ENCODE measurements at places on chromosomes 11 and 22.

DNA sequence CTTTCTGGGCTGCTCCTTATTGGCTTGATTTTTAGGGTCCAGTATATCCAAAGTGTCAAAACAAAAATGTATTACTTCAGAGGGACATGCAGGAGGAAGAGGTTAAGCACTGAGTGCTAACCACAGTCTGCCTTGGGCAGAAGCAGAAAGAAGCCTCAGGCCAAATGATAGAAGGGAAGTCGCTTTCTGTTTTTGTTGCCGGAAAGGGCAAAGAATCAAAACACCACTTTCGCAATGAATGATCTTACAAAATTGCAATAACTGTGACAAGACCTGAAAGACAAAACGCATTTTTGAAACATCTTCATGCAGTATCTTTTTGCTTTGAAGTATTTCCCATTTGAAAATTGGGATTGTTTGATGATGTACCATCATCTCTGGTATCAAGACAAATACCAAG lies 70.1 kb upstream of the PICALM start:
- no peak for DNase-seq

GRCh38 chr11:118012083-118012669 lies 26.0 kb downstream of the IL10RA start:
- DNase-seq: no peak

DNA sequence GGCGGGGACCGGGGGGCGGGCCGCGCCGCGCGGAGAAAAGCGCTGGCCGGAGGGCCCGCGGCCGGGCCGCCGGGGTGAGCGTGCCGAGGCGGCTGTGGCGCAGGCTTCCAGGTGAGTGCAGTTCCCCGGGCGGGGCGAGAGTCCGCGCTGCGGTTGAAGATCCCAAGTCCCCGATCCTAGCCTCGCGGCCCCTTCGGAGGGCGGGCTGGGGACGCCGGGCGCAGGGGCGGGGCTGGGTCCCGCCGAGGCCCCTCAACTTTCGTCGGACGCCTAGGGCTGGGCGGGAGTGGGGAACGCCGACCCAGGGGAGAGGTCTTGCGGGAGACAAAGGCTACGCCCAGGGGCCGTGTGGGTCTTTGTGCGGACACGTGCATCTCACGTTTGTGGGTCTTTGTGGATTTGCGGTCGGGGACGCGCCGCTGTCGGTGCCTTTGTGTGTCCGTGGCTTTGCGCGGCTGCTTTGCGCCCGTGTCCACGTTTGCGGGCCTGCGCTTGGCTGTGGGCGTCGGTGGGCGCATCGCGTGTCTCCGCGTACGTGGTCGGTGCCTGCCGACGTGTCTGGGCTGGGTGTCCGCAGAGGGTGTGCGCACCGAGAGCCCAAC lies at the start of gene TSKU:
TSKU (plus strand) TSS at position 63 of the 602 bp plus-strand sequence. CDS start 12,261 bp downstream, outside the sequence.
- DNase-seq: no peak

DNA sequence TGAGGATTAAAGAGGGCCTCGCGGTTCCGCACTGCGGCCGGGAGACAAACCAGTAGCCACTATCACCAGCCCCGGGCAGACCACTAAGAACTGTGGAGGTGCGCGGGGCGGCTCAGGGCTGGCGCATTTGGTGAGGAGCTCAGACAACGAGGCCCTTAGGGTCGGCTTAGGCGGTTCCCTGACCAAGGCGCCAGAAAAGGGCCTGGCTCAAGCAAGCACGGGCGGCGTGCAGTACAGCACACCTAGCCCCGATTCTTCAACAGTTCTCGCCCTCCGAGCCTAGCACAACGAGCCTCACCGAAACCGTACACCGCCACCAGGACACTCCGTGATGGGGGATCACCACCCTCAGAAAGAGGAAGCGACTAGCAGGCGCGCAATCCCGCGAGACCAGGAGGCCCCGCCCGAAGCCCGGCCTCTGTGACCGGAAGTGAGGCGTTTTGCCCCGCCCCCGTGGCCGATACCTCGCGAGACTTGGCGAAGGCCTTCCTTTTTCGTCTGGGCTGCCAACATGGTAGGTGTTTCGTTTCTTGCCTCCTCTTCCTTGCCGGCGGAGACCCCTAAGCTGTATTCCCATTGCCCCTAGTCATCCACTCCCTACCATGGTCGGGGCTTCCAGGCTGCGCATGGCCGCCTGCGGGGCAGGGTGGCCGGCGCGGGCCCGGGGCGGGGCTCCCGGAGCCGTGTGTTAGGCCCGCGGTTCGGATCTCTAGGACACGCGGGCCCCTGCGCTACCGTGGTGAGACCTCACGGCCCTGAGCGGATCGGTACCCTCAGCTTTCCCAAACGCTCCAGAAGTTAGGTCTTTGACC lies at the start of the genes RPL27A and TRIM66:
RPL27A (plus strand) TSS at position 490 of the 812 bp plus-strand sequence; CDS start at position 512, 22 bp downstream.
TRIM66 (minus strand) TSS at position 363 of the 812 bp plus-strand sequence. CDS start 10,391 bp downstream, outside the sequence.
- DNase-seq: peak; percentile 99

DNA sequence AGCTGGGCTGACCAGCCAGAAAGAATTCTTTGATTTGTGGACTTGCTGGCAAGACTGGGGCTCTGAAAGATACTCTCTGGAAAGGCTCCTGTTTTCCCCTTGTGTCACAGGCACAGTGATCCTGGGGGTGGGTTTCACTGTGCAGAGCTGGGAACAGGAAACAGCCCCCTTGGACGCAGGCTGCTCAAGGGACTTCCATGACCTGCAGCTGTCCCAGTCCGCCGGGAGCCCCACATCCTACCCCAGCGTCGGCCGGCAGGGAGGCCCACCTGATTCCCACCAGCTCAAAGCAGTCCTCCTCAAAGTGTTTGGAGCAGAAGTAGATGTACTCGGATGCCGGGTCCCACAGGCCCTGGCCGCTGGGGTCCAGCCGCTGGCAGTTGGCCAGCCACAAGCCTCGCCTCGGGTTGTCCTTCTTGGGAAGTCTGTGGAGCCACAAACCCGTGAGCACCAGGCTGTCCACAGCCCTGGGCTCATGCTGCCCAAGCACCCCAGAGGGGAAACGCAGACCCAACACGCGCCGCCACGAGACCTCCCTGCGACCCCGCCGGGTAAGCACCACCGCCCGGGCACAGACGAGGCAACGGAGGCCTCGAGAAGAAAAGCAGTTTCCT lies 824 bp downstream of the THAP7 start:
- DNase-seq: no peak

GRCh38 chr11:15714641-15715399 lies 600.1 kb downstream of the INSC start:
- no peak for DNase-seq

DNA sequence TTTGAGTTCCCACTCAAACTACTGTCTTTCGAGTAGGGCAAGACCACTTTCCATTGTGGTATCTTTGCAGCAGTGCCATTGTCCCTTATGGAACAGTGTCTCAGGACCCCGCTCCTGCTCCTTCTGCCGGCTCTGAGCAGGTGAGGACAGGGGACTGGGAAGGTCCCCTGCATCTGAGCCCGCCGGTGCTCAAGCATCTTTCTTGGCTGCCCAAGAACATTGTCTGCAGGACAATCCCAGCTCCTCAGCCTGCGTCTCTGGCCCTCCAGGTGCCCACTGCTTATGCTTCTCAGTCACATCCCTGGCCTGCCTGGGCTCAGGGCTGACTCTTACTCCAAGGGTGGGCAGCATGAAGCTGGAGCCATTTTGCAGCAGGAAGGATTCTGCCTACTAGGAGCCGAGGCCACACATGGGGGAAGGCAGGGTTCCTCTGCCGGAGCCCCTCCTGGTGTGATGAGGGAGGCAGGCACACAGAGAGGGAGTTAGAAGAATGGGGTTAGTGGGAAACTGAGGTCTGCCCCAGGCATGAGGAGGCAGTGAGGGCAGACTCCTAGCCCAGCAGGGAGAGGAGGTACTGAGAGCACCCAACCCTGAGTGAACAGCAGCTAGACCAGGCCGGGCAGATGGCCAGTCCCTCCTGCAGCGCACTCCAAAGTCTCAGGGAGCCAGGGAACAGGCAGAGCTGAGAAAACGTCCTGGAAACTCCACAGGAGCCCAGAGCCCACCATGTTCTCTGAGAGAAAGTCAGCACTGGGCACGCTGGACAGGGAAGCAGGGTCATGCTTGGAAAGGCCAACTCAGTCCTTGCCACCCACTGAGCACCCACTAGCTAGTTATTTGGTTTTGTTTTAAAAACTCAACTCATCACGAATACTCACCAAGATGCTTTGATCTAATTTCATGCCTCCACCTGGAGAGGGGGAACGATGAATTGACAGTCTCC lies 7.5 kb upstream of the PPARA start:
- no peak for DNase-seq

DNA sequence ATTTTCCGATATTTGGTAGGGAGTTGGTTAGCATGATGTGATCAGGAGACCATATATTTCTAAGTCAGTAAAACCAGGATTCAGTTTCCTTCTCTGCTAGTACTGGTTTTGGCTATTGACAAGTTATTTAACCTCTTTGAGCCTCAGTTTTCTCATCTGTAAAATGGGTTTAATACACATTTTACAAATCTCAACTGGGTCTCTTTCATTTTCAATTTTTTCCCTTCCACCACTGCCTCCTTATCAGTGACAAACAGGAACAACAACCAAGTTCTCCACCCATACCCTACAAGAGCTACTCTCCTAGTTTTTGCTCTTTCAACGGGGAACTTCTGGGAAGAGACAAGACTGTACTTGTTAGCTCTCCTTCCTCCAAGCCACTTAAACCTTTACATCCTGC lies 6.2 kb upstream of the APLP2 start:
- no peak for DNase-seq

DNA sequence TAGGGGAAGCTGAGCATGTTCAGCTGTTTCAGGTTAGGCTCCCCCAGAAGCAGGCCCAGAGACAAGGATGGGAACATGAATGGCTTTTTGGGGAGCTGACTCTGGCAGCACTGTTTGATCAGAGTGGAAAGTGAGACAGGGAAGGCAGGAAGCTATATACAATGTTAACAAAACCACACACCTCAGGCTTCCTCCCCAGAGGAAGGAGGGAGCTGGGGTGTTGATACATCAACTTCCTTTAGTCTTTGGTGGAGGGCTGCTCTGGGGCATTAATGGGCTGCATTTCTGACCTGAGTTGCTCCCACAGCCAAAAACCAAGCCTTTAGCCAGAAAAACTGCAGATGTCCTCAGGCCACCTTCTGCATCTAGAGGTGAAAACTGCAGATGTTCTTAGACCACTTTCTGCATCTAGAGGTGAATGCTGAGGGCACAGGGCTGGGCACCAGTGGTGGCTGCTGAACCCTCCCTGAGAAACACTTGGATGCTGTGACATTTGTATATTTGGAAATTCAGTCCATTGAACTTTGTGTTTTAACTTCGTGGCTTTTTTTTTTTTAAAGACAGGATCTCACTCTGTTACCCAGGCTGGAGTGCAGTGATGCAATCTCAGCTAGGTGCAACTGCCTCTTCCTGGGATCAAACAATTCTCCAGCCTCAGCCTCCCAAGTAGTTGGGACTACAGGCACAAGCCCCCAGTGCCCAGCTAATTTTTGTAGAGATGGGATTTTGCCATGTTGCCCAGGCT lies 49.9 kb downstream of the KIAA1671 start:
- no peak for DNase-seq

GRCh38 chr11:61959114-61959513 lies 8.3 kb downstream of the FTH1 start:
- no peak for DNase-seq

GRCh38 chr11:59992425-59992824 lies 24.6 kb upstream of the OOSP4B start:
- no peak for DNase-seq

DNA sequence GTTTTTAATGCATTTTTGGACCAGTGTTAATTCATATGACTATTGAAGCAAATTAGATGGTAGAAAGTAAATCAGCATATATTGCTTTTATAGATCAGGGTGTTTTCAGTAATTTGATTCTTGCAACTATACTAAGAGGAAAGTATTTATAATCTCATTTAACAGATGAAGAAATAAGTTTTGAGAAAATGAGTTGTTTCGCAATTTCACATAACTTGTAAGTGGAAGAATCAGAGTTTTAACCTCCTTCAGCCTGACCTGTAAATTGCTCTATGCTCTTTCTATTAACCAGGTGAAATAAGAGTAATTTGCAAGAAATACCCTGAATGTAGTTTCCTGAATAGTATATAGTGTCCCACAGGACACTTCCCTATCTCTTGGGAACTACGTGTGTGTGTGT lies 1106.8 kb upstream of the RAG2 start:
- no peak for DNase-seq

DNA sequence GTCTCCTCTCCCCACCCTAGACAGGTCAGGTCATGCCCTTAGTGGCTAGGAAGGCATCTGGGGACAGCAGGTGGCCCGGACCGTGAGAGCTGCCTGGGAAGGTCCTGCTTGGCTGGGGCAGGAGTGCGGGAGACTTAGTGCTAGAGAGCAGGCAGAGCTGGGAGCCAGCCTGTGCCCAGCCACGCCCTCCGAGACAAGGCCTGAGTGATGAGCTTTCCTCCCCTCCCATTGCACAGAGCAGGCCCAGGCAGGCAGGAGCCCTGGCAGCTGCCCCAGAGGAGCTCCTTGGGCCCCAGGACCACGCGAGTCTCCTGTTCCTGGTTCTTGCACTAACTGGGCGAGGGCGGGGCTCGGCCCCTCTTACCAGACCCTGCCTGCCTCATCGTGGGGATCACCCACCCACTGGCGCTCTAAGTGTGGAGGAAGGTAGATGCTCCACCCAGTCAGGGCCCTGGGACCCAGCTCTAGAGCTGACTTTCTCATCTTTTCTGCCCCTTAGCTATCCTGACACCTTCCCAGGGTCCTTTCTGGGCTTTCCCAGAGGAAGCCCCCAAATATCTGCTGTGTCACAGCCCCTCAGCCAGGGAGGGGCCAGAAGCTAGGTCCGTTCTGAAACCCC lies 44.9 kb downstream of the MACROD1 start:
- no peak for DNase-seq

GRCh38 chr22:26918226-26918625 lies 260.8 kb downstream of the MIAT start:
- DNase-seq: no peak

DNA sequence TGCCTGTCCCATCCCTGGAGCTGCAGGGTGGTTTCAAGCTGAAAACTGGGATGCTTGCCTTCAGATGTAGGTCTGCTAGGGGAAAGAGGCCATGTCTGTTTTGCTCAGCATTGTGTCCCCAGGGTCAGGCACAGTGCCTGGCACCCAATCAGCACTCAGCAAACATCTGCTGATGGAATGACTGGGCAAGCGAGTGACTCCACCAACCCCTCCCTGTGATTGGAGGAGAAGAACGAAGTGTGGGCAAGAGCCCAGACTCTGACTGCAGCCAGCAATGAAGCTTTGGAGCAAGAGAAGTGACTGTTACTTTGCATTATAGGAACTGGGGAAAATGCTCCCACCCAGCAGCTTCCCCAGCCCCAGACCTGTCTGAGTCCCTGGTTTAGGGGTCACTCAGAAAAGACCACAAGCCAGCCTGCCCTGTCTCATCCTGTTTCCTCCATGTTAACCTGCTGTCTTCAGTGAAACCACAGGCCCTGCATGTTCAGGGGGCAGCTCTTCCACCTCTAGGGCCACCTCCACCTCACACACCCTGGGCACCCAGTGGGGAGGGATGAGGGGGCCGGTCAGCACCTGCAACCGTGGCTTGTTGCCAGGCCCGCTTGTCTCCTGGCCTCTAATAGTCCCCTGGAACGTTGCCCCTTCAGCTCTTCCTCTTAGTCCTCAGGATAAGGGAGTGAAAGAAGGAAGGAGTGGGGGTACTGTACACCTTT lies 147.4 kb downstream of the TRIM29 start:
- DNase-seq: no peak

DNA sequence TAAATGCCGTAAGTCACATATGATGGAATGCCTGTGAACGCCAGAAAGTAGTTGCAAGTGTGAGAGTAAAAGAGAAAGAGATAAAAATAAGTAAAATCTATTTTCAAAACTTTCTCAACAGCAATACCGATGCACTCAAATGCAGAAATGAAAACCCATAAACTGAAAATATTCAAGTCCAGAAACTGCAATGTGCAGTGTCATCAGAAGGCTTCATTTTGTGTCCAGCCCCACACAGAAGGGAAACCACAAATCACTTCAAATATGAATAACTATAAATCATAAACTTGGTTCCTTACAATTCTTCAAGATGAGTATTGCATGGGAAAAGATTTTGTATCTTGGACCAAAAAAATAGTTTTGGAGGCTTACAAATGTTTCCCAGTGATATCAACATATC lies 375.2 kb upstream of the ANO5 start:
- no peak for DNase-seq

All from stimulated activated CD4-positive, alpha-beta T cell treated with anti-CD3 and anti-CD28 coated beads, Interleukin-1b, Interleukin-23, amount 100 ng/mL, for 24 hours (primary cell).